Occipital lobe (tissue), 3 donors: ENCODE measurements at places on chromosomes 3 and 15. TPM values are rescaled to one million over a fixed set of nuclear protein-coding genes. Genes with fewer than 3 reads are reported as not detected.

The BLOC1S6 gene
- 132 TPM for total RNA-seq

The CTSH gene
- 29.2 TPM for total RNA-seq

The SCN10A gene
- total RNA-seq: not detected

The CKMT1A gene
- 5.6 TPM for total RNA-seq

The LSAMP gene
- 47.3 TPM for total RNA-seq

The MORC1 gene
- total RNA-seq: 0.31 TPM
